Activated naive CD4-positive, alpha-beta T cell treated with anti-CD3 and anti-CD28 coated beads, Interleukin-2, amount 50 U/mL, for 72 hours (primary cell): ENCODE measurements at places on chromosomes 16 and 17.

DNA sequence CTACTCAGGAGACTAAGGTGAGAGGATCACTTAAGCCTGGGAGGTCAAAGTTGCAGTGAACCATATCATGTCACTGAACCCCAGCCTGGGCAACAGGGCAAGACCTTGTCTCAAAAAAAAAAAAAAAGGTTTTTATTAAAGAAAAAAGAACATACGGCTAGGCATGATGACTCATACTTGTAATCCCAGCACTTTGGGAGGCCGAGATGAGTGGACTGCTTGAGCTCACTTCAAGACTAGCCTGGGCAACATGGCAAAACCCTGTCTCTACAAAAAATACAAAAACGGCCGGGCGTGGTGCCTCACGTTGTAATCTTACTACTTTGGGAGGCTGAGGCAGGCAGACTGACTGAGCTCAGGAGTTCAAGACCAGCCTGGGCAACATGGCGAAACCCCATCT is 38.4 kb downstream of the RANBP10 start:
- no peak for DNase-seq

DNA sequence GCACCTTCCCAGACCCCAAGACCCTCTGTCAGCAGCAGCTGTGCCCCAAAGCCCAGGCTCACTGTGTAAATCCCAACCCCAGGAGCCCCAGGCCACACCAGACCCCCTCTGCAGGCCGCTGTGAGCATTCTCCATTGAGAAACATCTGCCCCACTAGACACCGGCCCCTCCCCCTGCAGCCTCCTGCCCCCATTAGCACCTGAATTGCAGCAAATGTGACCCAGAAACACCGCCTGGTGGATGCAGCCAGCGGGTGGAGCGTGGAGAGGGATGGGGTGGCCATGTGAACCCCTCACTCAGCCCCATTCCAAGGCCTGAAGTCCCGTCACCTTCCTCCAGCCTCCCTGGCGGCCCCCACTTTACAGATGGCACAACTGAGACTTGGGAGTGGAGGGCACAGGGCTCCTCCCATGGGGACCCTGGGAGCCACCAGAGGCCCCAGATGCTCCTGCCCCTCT is 2.2 kb downstream of the UBALD1 start:
- DNase-seq, result no peak

DNA sequence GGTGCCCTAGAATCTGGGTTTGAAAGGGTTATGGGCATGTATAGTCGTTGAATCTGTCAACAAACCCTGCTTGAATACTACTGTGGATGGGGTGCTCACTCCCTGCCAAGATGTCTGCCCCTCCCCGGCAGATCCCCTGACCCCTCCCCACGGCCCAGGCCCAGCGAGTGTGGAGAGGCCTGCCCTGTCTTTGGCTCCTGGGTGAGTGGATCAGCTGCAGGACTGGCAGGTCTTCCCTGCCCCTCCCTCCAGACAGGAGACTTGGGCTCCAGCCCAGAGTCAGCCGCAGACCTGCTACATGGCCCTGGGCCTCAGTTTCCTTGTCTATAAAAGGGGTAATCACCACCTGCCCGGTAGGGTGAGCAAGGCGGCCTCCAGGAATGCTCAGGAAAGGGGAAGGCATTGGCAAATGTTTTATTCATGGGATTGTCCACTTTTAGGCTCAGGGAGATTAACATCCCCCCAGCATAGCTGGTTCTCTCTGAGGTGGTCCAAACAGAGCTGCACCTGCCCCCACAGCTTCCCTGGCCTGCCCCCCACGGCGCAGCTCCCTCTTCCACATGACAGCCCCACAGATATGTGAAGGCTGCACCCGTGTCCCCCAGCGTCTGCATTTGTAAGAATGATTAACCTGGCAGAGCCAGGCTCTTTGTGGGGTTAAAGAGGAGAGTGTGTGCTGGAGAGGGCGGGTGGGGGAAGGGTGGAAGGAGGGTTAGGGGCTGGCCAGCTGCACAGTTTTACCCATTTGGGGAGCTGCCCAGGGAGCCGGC is 18.5 kb upstream of the SPNS2 start:
- no peak for DNase-seq

DNA sequence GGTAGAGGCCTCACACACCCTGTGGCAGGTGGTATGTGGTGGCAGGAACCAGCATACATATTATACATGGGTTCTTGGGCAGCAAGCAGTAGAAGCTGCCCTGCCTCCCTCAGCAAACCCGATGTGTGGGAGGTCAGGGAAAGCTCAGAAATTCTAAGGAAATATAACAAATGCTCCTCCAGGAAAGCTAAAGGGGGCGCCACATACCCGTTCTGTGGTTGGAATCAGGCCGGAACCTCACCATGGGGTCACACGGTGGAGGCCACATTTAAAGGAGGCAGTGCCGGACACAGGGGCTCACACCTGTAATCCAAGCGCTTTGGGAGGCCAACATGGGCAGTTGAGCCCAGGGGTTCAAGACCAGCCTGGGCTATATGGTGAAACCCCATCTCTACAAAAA is 12.4 kb upstream of the KATNB1 start:
- DNase-seq, result no peak

- DNase-seq, result peak; percentile 48
Observed at GRCh38 chr17:81097134-81097942, 62.4 kb downstream of the BAIAP2 start.

- DNase-seq, result no peak
Observed at GRCh38 chr16:30358990-30359870, 4.1 kb upstream of the CD2BP2 start.

DNA sequence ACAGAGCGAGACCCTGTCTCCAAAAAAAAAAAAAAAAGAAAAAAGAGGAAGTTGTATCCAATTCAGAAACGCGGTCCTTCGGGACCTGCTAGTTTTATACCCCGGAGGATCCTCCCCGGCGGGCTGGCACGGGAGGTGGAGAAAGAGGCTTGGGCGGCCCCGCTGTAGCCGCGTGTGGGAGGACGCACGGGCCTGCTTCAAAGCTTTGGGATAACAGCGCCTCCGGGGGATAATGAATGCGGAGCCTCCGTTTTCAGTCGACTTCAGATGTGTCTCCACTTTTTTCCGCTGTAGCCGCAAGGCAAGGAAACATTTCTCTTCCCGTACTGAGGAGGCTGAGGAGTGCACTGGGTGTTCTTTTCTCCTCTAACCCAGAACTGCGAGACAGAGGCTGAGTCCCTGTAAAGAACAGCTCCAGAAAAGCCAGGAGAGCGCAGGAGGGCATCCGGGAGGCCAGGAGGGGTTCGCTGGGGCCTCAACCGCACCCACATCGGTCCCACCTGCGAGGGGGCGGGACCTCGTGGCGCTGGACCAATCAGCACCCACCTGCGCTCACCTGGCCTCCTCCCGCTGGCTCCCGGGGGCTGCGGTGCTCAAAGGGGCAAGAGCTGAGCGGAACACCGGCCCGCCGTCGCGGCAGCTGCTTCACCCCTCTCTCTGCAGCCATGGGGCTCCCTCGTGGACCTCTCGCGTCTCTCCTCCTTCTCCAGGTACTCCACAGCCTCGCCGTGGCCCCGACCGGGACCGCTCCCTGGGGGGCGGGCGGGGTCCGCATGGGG is at the start of gene CDH3:
CDH3 (plus strand) TSS at position 596 of the 779 bp plus-strand sequence; CDS start at position 666, 70 bp downstream.
- DNase-seq, result no peak

DNA sequence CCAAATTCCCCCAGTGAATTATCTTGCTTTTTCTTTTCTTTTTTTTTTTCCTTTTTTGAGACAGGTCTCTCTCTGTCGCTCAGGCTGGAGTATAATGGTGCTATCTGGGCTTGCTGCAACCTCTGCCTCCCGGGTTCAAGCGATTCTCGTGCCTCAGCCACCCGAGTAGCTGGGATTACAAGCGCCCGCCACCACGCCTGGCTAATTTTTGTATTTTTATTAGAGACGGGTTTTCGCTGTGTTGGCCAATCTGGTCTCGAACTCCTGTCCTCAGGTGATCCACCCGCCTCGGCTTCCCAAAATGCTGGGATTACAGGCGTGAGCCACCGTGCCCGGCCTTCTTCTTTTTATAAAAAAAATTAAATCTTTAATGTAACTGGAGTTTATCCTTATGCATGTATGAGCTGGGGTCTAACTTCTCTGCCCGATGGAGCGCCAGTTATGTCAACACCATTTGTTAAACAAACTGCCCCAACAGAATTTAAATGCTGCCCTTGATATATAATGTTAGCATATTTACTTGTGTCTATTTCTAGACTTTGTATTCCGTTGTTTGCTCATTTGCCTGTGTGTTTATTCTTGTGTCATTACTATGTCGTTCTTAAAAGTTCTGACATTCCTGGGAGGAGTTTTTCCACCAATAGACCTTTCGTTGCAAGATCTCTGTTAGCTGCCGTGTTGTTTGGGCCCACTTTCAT is 535 bp upstream of the AURKB start:
- no peak for DNase-seq

- DNase-seq, result no peak
Observed at GRCh38 chr16:67922221-67922620, 9.4 kb downstream of the CTRL start.

GRCh38 chr17:42536048-42536371 is at the start of gene NAGLU:
Gene NAGLU (plus strand): TSS chr17:42536241. CDS start chr17:42536273, 32 bp downstream.
- DNase-seq, result peak; percentile 90

GRCh38 chr17:78996781-78997201 is 12.8 kb downstream of the CANT1 start:
- no peak for DNase-seq

GRCh38 chr16:79210607-79211006 is 389.9 kb downstream of the MAF start:
- DNase-seq, result no peak

GRCh38 chr17:50272246-50272645 is 2.0 kb upstream of the TMEM92 start:
- no peak for DNase-seq

DNA sequence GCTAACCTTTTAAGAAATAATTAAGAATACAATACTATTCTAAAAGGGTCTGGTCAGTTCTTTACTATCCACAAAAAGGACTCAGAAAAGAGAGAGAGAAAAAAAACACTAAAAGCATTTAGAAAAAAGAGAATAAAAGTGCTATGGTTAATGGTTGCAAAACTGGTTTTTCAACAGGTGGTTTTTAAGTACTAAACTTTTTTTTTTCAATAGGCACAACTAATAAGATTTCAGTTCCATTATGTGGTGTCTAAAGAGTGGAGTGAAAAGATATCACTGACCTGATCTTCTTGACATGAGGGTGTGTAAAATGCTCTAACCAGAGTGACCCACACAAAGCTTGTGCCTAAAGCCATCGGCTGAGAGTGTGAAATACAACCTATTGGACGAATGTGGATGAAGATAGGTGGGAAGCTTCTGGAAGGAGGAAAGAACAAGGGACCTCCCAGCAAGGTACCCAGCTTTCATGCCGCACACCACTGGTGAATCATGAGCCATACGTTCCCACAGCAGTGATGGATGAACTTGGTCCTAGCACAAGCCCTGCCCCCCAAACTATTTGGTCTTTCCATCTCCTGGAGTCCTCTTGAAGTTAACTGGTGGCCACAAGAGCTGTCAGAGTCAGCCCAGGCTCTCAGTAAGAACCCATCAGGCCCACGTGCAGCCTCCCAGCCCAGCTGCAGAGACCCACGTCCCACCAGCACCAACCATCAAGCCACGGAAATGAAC is 103.0 kb downstream of the ZFHX3 start:
- DNase-seq, result no peak

GRCh38 chr17:49823614-49824013 is 24.3 kb downstream of the TAC4 start:
- DNase-seq, result no peak

GRCh38 chr16:84085773-84086172 is 31.0 kb downstream of the MBTPS1 start:
- no peak for DNase-seq

DNA sequence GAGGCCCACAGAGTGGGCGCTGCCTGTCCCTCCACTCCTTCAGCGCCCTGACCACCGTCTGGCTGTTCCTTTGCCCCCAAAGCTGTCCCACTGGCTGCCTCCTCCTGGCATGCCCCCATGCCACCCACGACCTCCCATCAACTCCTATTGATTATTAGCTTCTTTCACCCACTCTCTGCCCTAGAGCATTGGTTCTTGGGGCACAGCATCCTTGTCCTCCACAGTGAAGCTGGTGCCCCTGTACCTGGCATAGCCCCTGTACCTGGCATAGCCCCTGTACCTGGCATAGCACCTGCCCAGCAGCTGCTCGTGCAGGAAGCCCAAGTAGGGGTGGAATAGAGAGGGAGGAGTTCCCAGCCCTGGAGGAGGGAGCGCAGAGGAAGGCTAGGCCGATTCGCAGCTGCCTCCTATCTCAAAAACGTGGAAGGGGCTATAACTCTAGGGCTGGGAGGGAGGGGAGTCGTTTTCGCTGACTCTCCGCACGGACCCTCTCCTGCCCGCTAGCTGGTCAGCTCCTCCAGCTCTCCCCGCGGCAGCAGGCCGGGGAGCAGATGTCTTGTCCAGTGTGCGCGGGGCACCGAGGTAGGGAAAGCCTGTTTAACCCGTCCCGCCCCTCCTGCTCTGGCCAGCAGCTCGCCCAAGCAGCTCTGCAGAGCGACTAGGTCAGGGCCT is 5.7 kb upstream of the ACTG1 start:
- DNase-seq, result no peak

- DNase-seq, result no peak
Observed at GRCh38 chr17:81339534-81340296, 44.6 kb upstream of the SLC38A10 start.

- no peak for DNase-seq
Observed at GRCh38 chr16:13915033-13915635, 4.8 kb upstream of the ERCC4 start.

DNA sequence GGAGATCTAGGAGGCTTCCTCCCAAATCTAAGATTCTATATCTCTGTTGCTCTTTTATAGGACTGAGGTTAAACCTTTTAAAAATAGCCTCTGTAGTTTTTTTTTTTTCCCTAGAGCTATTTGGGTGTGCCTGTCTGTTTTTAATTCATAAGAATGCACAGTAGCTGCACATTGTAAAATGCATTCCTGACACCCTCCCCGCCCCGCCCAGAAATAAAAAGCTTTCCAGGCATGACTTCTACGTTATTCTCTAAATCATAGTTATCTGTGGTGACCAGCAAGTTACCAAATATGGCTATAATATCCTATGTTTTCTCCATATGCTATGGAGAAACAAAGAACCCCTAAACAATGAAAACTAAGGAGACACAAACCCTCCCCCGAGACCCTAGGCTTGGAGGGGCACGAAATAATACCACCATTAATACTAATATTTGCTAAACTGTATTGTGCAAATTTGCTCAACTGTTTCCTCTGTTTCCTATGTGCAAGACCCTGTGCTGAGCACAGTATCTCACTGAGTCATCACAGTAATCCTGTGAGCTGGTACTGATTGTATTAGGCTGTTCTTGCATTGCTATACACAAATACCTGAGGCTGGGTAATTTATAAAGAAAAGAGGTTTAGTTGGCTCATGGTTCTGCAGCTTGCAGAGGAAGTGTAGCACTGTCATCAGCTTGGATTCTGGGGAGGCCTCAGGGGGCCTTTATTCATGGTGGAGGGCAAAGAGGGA is 388.3 kb downstream of the CA10 start:
- no peak for DNase-seq

- no peak for DNase-seq
Observed at GRCh38 chr16:24149102-24149501, 107.0 kb upstream of the CACNG3 start.

- DNase-seq, result no peak
Observed at GRCh38 chr16:62760398-62760797, 724.2 kb upstream of the CDH8 start.
